ENCODE measurements at places on chromosomes 13 and 19.

- no peak for DNase-seq
These were observed 285.1 kb downstream of the SPRY2 start for GRCh38 chr13:80055847-80056246.

GRCh38 chr13:28320209-28320608 lies 174.7 kb downstream of the FLT1 start:
- DNase-seq, result no peak

DNA sequence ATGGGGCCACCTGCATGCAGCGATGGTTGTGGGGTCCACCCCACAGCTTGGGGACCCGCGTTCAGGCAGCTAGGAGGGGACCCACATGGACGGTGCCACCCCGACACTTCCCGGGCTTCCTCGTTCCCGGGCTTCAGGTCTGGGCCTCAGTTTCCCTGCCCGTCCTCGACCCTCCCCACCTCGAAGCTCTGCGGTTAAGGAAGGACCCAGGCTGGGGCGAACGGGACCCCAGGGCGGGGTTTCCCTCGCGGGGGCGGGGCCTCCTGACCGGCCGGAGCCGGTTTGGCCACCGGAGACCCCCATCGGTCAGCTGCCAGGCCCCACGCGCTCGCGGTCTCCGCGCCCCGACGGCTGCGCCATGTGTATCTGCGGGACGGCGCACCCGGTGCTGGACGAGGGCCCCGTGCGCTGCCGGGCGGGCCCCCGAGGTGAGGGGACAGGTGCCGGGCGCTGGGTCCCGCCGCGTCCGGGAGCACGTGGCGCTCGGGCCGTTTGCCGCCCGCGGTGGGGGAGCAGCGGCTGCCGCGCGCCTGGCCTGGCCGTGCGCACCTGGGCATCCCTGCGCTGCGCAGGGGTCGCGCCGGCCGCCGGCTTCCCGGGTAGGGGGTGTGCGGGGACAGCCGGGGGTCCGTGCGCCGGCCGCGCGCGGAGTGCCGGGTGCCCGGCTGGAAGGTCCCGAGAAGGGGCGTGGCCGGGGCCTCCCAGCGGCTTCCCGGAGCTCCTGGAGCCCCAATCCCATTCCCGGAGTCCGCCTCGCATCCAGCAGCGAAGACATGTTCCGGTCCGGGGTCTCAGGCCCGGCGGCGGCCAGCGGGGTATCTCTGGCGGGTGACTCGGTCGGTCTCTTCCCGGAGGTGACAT lies 4.2 kb downstream of the ARHGAP45 start:
- DNase-seq, result no peak

- peak; percentile 30 for DNase-seq
These were observed 1.6 kb downstream of the RNASEH2B start for GRCh38 chr13:50911081-50911631.

GRCh38 chr19:1416014-1416841 lies 8.8 kb downstream of the DAZAP1 start:
- no peak for DNase-seq

- no peak for DNase-seq
These were observed 295.9 kb downstream of the GPC6 start for GRCh38 chr13:93522501-93522900.

- DNase-seq, result no peak
These were observed 182.4 kb downstream of the GPC6 start for GRCh38 chr13:93409001-93409400.

DNA sequence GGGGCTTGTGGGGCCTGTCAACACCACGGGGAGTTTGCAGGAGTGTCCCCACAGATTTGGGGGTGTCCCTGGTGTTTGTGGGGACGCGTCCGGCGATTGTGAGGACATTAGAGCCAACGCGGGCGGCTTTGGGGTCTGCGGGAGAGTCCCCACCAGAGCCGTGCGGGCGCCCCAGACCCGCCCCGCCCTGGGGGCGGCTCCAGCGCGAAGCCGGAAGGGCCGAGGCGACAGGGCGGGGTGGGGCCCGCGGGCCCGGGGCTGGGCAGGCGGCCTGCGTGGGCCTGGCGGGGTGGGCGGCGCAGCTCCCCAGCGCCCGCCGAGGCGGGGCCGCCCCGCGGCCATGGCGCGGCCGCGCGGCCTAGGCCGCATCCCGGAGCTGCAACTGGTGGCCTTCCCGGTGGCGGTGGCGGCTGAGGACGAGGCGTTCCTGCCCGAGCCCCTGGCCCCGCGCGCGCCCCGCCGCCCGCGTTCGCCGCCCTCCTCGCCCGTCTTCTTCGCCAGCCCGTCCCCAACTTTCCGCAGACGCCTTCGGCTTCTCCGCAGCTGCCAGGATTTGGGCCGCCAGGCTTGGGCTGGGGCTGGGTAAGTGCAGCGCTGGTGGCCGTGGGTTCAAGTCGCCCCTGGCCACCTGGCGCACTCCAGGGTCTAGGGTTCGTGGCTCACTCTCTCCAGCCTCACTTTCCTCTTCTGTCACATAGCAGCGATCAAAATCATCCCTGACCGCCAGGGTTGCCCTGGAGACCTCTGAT lies 10.3 kb downstream of the PDE4A start:
- DNase-seq, result no peak

GRCh38 chr19:35756377-35757230 lies at the start of gene HSPB6:
Gene HSPB6 (minus strand): TSS chr19:35757029. CDS start chr19:35757008, 21 bp downstream.
- DNase-seq, result no peak

Measured in CD4-positive, alpha-beta T cell treated with Interferon alpha-2 for 1 hour (primary cell).